ENCODE measurements at places on chromosomes 2 and 18.
A peak's percentile ranks its signal among the peaks of the same experiment; 100 is the strongest.

GRCh38 chr2:205405194-205405593, 277.1 kb upstream of the NRP2 start:
- DNase-seq: no peak

GRCh38 chr2:192960945-192961344, 766.2 kb upstream of the TMEFF2 start:
- DNase-seq: no peak

DNA sequence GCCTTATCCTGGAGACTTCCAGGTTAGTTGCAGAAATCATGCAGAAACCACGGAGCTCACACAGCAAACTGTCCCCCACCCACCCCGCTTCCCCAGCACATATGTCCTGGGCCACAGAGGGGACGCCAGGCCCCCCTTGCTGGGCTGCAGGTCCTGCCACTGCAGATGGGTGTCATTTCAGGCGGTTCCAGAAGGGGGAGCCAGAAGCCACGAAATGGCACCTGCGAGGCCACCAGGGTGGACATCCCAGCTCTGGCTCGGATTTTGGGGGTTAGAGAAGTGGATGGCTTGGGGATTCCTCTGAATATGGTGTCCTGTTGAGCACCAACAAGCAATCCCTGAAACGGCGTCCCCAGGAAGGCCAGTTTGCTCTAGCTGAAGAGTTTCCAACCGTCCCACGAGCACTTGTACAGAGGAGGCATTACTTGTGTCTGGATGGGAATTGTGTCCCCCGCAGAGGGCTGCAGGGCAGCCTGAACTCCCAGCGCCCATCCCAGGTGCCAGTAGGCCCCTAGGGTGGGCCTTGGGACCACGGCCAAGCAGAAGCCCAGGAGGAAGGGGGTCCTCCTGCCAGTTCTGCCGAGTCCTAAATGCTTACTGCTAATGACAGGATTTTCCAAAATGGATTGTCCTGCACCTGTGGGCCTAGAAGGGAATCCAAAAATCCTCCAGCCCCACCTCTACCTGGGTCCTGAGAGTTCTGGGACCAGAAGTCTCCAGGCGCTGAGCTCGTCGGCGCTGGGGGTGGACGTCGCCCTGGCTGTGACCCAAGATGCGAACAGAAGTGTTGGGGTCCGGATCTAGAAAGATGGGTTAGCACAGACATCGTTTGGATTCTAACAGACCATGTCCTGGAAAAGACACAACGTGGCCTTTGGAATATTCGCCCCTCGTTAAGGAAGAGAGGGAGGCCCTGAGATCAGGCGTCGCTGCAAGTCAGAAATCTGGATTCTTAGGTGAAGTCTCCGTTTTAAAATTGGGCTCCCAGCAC, 14.6 kb upstream of the NFATC1 start:
- peak; percentile 60 for DNase-seq

- no peak for DNase-seq
Observed at GRCh38 chr2:74924463-74925265, 33.8 kb upstream of the POLE4 start.

DNA sequence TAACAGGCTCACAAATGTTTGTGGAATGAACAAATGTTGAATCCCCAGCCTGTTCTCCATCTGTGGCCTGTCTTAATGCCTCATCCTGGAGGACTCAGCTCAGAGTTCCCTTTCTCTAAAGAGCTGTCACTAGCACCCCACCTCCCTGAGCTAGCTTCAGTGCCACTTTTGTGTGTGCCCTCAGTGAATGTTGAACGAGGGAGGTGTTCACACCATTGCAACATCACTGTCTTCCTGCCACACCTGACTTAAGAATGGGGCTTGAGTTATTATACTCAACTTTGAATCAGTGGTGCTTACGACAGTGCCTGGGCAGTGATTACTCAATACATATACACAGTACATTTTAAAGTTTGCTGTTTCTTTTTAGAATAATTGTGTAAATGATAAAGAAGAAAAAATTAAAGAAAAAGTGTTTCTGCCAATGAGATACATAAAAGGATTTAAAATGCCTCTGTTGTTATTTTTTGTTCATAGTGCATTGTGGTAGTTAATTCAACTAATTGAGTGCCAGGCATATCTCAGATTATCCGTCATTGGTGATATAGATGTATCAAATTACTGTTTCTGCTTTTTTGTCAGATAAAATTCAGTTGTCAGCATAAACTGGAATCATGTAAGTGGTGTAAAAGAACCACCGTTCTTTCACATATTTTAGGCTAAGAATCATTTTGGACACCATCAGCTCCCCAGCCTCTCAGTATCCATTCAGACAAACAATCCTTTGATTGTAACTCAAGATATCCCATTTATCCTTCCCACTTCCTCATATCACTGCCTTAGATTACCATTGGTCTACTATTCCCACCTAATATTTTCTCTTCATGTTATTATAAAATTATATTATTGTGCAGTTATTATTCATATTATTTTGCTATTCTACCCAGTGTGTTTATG, 304.7 kb downstream of the PTPRM start:
- DNase-seq: no peak

DNA sequence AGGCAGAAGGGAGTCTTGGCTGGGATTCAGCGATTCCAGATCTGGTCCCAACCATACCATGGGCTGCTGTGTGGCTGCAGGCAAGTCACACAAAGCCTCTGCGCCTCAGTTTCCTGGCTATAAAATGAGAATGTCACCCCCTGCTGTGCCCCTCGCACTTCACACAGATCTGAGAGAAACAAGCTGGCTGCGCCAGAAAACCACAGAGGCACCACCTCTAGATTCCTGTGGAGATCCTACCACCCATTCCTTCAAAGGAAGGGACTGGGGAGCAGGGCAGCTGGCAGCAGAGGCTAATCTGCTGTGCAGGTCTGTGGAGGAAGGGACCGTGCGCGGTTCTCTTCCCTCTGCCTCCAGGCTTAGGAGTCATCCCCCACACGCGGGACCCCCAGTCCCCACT, 19.8 kb downstream of the NEURL3 start:
- DNase-seq: no peak

DNA sequence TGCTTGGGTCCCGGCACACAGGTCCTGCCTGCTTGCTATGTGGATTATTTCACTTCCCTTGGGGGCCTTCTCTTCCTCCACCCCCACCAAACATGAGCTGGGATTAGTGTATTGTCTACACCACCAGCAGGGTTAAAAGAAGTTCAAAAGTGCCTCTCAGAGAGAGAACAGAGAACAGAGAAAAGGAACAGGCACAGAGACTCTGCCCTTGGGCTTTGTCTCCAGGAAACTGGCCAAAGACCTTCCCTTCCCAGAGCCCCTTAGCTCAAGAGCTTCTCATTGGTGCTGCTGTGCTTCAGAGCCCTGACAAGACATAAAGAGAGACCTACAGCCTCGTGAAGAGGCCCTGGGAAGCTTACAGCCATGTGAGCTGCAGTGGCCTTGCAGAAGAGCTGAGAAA, 7.1 kb upstream of the FIGLA start:
- DNase-seq: no peak

- DNase-seq: no peak
Observed at GRCh38 chr2:171348056-171348455, 85.7 kb downstream of the METTL8 start.

GRCh38 chr18:49139766-49140165, 189.0 kb upstream of the SMAD7 start:
- DNase-seq: no peak

GRCh38 chr2:148027822-148028221, 6.9 kb downstream of the MBD5 start:
- DNase-seq: no peak

DNA sequence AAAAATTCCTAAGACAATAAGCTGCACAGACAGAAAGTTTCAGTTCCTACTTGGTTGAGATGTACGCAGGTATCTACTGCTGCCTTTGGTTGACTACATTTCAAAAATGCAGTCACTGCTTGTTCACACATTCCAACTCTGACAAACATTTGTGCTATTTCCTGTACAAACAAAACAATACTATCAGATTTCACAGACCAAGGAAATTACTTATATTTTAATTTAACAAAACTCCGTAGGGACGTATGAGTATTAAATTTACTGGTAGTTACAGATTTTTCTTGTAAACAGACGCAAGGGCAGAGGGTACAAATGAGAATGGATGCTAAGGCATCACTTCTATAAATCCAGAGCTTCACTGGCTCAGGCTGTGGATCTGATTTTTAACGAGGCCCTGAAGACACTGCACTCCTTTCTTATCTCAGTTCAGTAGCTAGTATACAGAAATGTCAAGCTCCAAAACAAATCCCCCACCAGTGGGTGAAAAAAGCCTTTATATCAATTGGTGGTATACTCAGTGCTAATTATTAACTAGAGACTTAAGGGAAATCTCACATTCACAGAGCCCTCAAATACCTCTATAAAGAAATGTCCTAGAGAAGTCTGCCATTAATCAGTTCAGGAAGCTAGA, 31.7 kb upstream of the TTC32 start:
- DNase-seq: no peak

- DNase-seq: no peak
Observed at GRCh38 chr2:205043285-205043684, 498.0 kb downstream of the PARD3B start.

DNA sequence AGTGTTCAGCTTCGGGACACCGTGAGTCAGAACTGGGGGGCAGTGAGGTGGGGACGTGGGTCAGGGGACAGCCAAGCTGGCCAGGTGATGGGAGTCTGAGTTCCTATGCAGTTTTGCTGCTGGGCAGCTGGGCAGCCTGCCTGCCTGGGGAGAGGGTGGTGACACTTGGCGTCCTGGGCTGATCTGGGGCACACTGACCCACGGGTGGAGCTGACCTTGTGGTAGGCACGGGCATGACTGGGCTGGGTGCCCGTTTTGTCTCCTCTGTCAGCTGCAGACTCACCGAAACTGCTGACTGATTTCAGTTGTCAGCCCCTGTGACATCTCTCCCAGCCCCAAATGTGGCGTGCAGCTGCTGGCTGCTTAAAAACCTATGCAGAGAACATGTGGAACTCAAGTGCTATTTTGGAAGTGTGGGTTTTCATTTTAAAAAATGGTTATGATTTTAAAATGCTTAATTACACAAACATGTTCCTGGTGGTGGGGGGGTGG, 32.6 kb upstream of the E2F6 start:
- DNase-seq: no peak

DNA sequence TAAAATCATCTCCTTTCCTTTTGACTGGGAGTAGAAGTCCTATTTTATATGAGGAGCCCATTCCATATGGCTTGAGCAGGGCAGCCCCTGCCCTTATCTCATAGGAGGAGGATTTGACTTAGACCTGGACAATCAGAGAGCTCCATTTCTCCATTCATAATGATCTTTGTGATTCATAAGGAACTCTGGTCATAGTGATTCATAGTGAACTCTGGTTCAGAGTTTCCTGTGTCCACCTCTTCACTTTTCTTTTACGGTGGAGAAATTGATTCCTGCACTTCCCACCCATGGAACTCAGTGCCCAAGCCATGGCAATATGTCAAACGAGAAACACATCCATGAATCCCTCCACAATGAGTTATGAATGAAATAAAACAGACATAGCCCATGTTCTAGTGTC, 12.8 kb upstream of the MYO3B start:
- no peak for DNase-seq

DNA sequence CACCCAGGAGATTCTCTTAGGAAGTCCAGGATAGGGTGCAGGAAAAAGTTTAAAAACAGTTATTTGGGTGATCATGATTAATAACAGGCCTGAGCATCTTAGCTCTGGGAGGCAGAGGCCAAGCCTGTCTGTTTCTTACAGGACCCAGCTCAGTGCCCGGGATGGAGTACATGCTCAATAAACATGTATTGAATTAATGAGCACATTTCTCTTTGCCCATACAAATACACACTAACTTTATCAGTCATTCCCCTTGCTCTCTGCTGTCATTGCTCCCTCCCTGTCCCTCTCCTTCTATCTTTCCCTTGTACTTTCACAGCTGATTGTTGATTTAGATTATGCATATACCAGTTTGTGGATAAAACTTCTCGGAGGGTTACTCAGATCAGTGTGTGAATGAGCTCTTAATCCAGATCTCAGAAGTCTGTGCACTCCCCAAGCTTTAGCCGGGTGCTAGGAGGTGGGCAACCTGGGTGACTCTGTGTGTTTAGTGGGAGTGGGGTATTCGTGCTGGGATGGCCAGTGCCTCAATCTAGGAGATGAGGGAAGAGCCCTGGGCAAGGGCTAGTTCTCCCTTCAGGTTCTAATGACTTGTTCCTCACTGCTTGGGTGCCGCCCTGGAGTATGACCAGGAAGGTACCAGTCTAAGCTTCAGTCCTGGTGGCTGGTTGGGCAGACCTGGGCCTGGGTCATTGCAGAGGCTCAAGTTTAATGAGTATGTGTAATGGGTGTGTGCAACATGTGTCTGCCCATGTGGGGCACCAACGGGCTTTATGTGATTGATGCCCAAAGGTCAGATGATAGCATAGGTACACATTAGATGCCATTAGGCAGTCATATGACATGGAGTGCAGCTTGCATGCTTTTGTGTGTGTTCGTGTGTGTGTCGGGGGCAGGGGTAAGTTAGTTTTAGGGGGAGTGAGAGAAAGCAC, 10.6 kb downstream of the EMX1 start:
- peak; percentile 8 for DNase-seq

- DNase-seq: no peak
Observed at GRCh38 chr2:767440-767839, 90.2 kb upstream of the TMEM18 start.

GRCh38 chr2:61016392-61017002, 1.0 kb upstream of the PEX13 start:
- DNase-seq: no peak

DNA sequence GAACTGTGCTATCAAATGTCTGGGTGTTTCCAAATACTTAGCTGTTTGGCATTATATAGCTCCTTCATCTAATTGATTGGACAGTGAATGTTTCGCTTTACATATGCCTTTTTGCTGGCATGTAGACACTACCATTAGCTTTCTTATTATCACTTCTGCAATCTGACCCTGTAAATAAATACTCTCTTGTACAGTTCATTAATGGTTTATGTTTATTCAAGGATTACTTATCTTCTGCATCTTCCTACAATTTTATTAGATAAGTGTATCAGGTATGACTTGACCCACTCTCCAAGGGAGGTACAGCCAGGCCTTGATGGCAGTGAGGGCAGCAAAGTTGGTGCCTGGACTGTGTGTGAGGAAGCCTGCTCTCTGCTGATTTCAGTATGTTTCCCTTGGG, 614.1 kb upstream of the SETBP1 start:
- no peak for DNase-seq

DNA sequence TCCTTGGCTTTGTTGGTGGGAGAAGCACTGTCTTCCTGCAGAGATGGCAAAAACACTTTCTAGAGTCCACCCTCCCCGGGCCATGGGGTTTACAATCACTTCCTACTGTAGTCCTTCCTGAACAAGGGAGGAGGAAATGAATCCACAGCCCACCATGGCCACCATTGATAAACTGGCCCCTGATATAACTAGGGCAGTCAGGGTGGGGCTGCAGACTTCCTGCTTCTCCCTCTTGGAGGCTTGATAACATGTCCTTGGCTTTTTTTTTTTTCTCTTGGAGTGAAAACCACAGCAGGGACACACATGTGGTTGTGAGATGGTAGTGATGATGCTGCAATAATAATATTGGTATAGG, 437.8 kb downstream of the ZNF521 start:
- no peak for DNase-seq

All from 8988T (cell line).